Natural killer cell (primary cell): ENCODE measurements at places on chromosomes 12 and 14.

DNA sequence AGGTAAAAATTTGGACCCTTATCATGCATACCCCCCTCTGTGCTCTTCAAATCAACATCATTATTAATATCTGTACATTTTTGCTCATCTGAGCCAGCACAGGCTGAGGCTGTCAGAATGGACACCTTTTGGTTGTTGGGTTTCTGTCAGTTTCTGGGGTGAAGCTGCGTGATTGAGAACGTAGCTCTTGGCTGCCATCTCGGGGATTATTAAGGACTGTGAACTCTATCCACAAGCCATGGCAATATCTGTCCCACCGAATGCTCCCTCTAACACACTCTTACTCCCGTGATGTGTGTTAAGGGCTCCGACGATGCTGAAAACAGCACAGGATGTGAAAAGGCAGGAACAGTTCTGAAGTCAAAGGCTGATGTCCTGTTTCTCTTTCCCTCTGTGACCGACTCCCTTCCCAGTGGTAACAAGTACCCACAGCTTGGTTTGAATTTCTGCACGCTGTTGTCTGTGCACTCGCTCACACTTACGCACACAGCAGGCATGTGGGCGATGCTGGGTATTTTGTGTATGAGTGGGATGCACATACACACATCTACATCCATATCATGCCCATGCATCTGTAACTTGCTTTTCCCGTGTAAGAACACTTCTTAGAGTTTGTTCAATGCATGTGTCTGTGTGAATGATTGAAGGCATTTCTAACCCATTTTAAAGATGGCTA, 405.6 kb downstream of the TMEM121 start:
- no peak for DNase-seq

- no peak for DNase-seq
Observed at GRCh38 chr12:25155022-25155576, 39.9 kb downstream of the DNAI7 start.

- no peak for DNase-seq
Observed at GRCh38 chr14:64955297-64955696, 12.8 kb upstream of the GPX2 start.

DNA sequence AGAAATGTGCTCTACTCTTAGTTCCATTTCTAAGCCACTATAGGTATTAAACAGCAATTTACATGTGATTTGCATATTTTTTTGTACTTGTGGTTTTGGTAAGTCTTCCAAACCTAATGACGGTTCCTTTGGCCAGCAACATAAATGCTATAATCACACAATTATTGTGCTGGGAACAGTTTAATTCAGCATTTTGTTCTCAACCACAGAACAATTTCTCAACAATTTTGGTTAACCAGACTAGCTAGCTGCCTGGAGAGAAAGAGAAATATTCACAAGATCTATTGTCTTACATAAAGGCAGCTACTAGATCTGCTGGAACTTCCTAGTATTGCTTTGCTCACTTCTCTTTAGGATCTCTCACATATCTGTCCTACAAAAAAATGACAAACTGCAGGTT, 265.3 kb downstream of the SOX5 start:
- no peak for DNase-seq

DNA sequence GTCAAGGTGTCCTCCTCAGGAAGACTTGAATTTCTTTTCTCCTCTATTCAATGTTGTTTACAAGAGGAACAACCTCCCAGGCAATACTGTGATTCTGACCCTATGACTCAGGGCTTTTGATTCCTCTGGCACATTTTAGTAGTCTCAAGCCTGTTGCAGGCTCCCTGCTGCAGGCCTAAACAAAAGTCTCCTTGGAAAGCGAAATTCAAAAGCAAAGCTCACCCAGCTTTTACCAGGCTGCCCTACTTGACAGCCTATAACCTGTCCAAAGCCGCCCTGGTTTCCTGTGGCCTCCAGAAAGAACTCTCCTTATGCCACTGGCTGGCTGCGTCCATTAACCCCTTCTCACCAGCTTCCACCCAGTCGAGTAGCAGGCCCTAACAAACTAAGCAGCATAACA, 11.6 kb downstream of the FGD6 start:
- no peak for DNase-seq

GRCh38 chr14:99431986-99432385, 48.7 kb downstream of the SETD3 start:
- DNase-seq: no peak

DNA sequence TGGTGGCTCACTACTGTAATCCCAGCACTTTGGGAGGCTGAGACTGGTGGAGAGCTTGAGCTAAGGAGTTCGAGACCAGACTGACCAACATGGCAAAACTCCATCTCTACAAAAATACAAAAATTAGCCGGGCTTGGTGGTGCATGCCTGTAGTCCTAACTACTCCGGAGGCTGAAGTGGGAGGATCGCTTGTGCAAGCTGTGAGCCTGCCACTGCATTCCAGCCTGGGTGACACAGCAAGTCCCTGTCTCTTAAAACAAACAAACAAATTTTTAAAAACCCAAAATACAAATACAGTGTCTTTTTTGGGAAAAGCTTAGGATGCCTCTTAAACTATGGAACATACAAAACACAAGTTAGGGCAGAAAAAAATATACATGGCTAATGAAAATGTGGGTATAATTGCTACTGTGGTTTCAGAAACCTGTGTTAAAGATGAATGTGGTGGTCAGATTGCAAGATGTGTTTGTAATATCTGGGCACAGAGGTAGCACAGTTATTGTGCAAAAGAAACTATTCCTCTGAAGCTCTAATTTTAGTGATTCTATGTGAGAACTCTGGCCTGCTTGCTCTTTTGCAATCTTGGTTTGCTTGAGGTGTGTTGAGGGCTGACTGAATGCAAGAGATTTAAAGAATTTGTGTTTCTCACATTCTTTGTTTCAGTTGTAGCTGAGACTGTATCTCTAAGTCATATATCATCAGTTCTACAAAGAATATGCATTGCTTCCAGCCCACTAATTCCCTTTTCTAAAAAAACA, 3.9 kb upstream of the HSPA2 start:
- DNase-seq: no peak

GRCh38 chr14:61416591-61416990, 95.2 kb downstream of the PRKCH start:
- DNase-seq: no peak

- no peak for DNase-seq
Observed at GRCh38 chr12:106234449-106234848, 13.4 kb downstream of the CKAP4 start.

DNA sequence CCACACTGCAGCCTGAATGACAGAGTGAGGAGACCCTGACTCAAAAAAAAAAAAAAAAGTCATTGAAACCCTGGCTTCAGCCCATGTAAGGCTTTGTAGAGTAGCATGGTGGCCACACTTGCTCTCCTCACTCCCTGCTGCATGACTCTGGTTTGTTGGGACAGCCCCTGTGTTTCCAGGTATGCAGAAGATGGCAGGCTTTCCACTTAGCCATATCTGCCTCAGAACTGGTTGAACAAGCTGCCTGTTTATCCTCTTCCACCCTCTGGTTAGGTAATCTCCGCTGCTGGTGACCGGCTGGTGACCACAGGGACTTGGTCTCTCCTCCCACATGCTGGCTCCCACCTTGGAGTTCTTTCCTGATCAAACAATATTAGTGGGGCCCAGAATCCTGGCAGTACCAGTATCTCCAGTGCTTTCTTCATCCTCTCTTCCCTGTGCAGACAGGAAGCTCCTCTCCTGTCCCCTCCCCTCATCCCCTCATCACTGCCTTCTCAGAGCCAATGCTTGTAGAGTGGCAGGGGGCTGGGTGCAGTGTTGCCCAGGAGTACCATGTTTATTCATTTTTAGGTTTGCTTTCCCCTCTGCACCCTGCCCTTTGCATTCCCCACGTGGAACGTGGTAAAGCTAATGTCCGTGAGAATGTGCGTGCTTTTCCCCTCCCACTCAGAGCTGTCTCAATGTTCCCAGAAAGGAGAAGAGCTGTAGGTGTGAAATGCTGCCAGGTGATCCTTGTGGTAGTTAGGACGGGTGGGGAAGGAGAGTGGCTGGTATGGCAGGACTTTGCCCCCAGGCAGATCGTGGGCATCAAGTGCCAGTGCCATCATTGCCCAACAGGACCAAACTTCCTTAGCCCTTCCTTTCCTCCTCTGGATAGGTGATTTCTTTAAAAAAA, 11.3 kb downstream of the ABHD12B start:
- DNase-seq: no peak

DNA sequence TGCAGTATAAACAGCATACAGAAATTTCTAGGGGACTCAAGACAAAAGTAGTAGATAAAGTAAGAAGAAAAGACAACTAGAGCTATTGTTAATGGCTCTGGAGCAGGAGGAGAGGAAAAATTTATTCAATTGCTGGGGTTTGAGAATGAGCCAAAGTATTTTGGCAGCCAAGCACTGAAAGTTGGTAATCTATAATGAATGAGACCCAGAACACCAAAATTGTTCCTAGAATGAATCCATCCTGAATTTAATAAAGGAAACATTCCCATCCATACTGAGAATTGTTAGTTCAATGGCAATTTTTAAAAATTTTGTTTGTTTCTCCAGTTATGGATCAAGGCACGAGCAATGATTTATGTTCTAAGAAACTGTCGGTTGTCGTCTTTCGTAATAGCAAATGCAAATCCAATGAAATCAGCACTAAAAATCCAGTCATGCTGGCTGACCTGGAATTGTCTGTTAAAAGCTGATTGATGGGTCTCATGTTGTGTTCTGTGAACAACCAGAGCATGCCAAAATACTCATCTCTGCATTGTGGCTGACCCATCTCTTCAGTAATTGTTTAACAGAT, 170.9 kb upstream of the LMNTD1 start:
- DNase-seq: no peak

GRCh38 chr12:16345105-16345504, 2.3 kb upstream of the MGST1 start:
- no peak for DNase-seq

- no peak for DNase-seq
Observed at GRCh38 chr14:69880044-69880487, 850 bp downstream of the SMOC1 start.

DNA sequence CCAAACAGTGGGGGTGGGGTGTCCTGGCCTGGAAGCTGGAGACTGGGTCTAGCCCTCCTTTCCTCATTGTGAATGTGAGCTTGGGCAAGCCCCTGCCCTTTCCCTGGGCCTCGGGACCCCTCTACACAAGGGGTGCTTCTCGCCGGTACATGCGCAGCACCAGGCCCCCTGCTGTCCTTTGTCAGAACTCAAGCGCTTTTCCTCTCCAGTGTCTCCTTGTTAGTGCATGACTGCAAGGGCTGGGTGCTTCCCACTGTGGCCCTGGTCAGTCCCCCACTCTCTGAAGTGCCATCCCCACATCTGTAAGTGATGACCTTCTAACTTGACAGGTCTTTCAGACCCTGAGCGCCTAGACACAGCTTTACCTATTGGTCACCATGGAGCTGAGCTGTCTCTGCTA, 44.2 kb downstream of the DEGS2 start:
- no peak for DNase-seq

DNA sequence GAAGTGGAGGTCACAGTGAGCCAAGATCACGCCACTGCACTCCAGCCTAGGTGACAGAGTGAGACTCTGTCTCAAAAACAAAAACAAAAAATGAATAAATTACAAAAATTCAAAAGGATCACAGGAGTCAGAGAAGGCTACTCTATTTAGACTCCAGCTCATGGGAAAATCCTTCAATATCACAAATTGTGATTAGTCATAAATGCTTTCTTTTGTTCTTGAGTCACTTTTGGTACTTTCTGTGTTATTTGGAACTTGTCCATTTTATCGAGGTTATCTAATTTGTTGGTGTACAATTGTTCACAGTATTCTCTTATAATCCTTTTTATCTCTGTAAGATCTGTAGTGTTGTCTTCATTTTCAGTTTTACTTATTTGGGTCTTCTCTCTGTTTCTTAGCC, 18.9 kb downstream of the ALDH2 start:
- no peak for DNase-seq

GRCh38 chr12:12836571-12836970, 23.4 kb downstream of the DDX47 start:
- no peak for DNase-seq

GRCh38 chr14:87810711-87811110, 182.3 kb downstream of the GALC start:
- DNase-seq: no peak

DNA sequence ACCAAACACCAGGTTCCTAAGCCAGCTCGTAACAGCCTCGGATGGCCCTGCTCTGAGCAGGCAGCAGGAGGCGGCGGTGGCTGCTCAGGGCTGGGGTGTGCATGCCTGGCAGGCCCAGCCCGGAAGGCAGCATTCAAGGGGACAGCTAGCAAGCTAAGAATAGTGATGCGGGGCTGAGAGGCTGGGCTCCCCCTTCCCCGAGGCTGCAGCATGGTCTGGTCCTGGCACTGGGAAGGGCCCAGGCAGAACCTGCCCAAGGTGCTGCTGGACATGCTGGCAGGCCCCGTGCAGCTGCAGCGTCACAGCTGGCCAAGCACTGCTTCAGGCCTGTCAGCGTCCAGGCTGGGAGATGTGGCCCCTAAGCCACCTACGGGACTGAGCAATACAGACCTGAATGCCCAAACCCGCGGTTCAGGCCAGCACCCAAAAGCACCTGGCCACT, 26.4 kb upstream of the NUDT14 start:
- no peak for DNase-seq

- DNase-seq: peak; percentile 75
Observed at GRCh38 chr14:94180655-94181271, 6.6 kb downstream of the PPP4R4 start.

DNA sequence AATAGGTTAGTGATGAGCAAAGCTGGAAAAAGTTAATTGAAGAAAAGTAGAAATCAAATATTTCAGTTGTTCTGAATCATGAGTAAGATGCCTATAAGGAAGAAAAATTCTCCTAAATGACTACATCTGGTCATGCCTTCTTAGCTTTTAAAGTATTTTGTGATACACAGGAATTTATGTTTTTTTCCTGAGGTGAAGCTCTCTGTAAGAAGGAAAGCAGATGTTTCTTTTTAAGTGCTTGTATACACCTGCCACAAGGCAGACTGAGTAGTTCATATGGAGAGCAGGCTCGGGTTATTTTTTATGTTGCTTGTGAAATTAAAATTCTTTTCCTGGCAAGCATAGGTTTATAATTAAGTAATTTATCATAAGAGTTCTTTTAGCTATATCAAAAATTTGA, 275.2 kb downstream of the RAD51B start:
- DNase-seq: no peak

- no peak for DNase-seq
Observed at GRCh38 chr14:22764382-22764781, 2.1 kb upstream of the OXA1L start.

DNA sequence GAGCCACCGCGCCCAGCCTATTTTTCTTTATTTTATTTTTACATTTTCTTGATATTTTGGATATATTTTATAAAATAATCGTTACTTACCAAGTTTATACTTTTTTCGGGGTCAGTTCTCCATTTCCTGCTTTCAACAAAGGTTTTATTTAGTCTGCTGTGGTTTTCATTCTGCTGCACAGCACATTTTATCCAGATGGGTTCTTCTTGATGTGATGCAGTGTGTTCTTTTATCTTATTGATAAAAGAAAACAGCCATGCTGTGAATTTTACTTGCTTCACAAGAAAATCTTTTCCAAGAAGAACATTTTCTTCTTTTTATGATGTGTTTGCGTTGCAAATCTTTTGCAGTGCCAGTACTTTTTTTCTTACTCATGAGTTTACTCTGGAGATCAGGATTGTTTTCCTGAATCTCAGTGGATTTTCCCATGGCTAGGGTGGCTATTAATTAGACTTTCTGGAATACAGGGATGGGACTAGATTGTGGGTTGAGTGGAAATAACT, 192.5 kb downstream of the ADGRD1 start:
- DNase-seq: no peak

- peak; percentile 98 for DNase-seq
Observed at GRCh38 chr12:45728630-45729232, 775 bp upstream of the ARID2 start.
